Endodermal cell (in vitro differentiated cells): ENCODE measurements at places on chromosomes 5 and 9. TPM values are rescaled to one million over a fixed set of nuclear protein-coding genes. Genes with fewer than 3 reads are reported as not detected.

The PCBD2 gene
- total RNA-seq, result 8.9 to 14.1 TPM (median 9.1 TPM) in 3 replicates

The CDH12 gene
- 0.81 and 0.90 TPM in 2 replicates for total RNA-seq

The CARTPT gene
- total RNA-seq, result not detected in 3 replicates

The LCN2 gene
- not detected in 2 replicates for total RNA-seq

The NME5 gene
- 3.9 and 4.7 TPM in 2 replicates for total RNA-seq

The BICD2 gene
- total RNA-seq, result 18.7 and 20.7 TPM in 2 replicates

The PTGS1 gene
- total RNA-seq, result 1.1 to 3.6 TPM (median 1.6 TPM) in 3 replicates

The EIF4E1B gene
- 0.96 to 2.2 TPM (median 2.0 TPM) in 3 replicates for total RNA-seq

The TERT gene
- total RNA-seq, result 7.7 and 9.8 TPM in 2 replicates

The SH3TC2 gene
- 0.66 and 0.75 TPM in 2 replicates for total RNA-seq

The PCDHA1 gene
- total RNA-seq, result 0.18 to 0.26 TPM (median 0.19 TPM) in 3 replicates

The LHX6 gene
- total RNA-seq, result 0.37 and 1.0 TPM in 2 replicates

The CTNND2 gene
- total RNA-seq, result 6.5 to 10.3 TPM (median 8.1 TPM) in 3 replicates

The SPINK13 gene
- total RNA-seq, result not detected in 2 replicates

The STPG3 gene
- total RNA-seq, result 0.35 TPM in 1 of 3 replicates, not detected in the others

The CCL21 gene
- not detected in 2 replicates for total RNA-seq

The DCTN3 gene
- total RNA-seq, result 51.3 to 56.7 TPM (median 53.6 TPM) in 3 replicates

The RGMB gene
- 53.0 and 60.2 TPM in 2 replicates for total RNA-seq

The ZNF483 gene
- total RNA-seq, result 9.7 to 20.9 TPM (median 20.4 TPM) in 3 replicates

The PCDHA4 gene
- 3.8 to 7.5 TPM (median 6.3 TPM) in 3 replicates for total RNA-seq

The FRMD3 gene
- total RNA-seq, result 0.27 to 0.66 TPM (median 0.35 TPM) in 3 replicates

The CNTNAP3 gene
- 0.97 to 1.4 TPM (median 1.1 TPM) in 3 replicates for total RNA-seq

The LRRC70 gene
- 0.50 and 1.4 TPM in 2 replicates for total RNA-seq

The TNFSF8 gene
- not detected in 3 replicates for total RNA-seq

The EQTN gene
- total RNA-seq, result not detected in 2 replicates

The CORO2A gene
- total RNA-seq, result 21.0 to 26.3 TPM (median 21.1 TPM) in 3 replicates

The CEL gene
- 2.6 and 3.3 TPM in 2 replicates for total RNA-seq

The SLC28A3 gene
- total RNA-seq, result not detected in 3 replicates

The FBN2 gene
- total RNA-seq, result 90.1 and 131 TPM in 2 replicates

The PDE6A gene
- not detected in 2 replicates for total RNA-seq

The GZMA gene
- not detected in 3 replicates for total RNA-seq

The SLC23A1 gene
- total RNA-seq, result 0.38 to 0.93 TPM (median 0.84 TPM) in 3 replicates

The ENTREP1 gene
- 13.7 to 42.6 TPM (median 13.9 TPM) in 3 replicates for total RNA-seq

The TMEM174 gene
- total RNA-seq, result not detected in 2 replicates

The SLC1A1 gene
- total RNA-seq, result 5.5 to 24.7 TPM (median 5.7 TPM) in 3 replicates

The CER1 gene
- total RNA-seq, result 2,562 and 3,326 TPM in 2 replicates

The IL5 gene
- not detected in 3 replicates for total RNA-seq

The MEIKIN gene
- not detected in 2 replicates for total RNA-seq

The C1QTNF3 gene
- total RNA-seq, result 2.1 to 7.2 TPM (median 6.3 TPM) in 3 replicates

The ENHO gene
- 14.5 and 18.8 TPM in 2 replicates for total RNA-seq

The LEAP2 gene
- total RNA-seq, result 0.92 and 1.1 TPM in 2 replicates

The ZFP37 gene
- 4.2 TPM in 2 replicates for total RNA-seq

The SMIM33 gene
- not detected in 2 replicates for total RNA-seq

The OR1Q1 gene
- total RNA-seq, result not detected in 3 replicates

The SLC45A2 gene
- total RNA-seq, result 0.20 and 0.27 TPM in 2 replicates

The AQP3 gene
- total RNA-seq, result 2.5 to 4.5 TPM (median 2.7 TPM) in 3 replicates

The CYFIP2 gene
- total RNA-seq, result 30.4 to 33.4 TPM (median 33.3 TPM) in 3 replicates

The SLC6A7 gene
- not detected in 2 replicates for total RNA-seq

The PCDH12 gene
- not detected in 3 replicates for total RNA-seq

The CNTNAP3B gene
- 5.8 and 6.1 TPM in 2 replicates for total RNA-seq

The PCDHB4 gene
- total RNA-seq, result 1.6 to 1.8 TPM (median 1.7 TPM) in 3 replicates

The THBS4 gene
- total RNA-seq, result 10.6 and 13.6 TPM in 2 replicates

The IFNA2 gene
- not detected in 3 replicates for total RNA-seq

The FOXD4 gene
- 0.25 TPM in 1 of 3 replicates, not detected in the others for total RNA-seq

The SLC25A2 gene
- total RNA-seq, result 0.50 and 0.68 TPM in 2 replicates

The TTC16 gene
- 0.12 TPM in 1 of 3 replicates, not detected in the others for total RNA-seq

The RORB gene
- total RNA-seq, result 0.75 and 0.88 TPM in 2 replicates

The PPP6C gene
- 29.0 to 49.6 TPM (median 44.3 TPM) in 3 replicates for total RNA-seq
